ENCODE measurements at places on chromosomes 5 and 9.

GRCh38 chr5:32714836-32715235, 3.7 kb downstream of the NPR3 start:
- DNase-seq, result no peak

DNA sequence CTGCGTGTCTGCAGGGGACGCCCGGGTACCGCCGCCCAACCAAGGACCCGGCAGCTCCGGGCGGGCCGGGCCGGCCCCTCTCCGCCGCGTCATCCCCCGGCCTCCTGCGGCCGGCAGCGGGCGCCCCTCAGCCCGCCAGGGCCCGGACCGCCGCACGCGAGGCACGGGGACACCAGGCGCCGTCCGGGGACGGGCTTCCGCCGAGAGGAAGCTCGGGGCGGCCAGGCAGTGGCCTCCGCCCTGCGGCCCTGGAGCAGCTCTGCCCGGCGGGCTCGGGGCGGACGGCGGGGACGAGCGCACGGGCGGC, 373 bp downstream of the FBXW5 start:
- peak; percentile 19 for DNase-seq

GRCh38 chr5:37971483-37972024, 131.7 kb upstream of the GDNF start:
- no peak for DNase-seq

GRCh38 chr5:1065143-1065750, 46.6 kb downstream of the SLC12A7 start:
- DNase-seq, result no peak

- no peak for DNase-seq
Measured at GRCh38 chr5:155140646-155141045, 127.1 kb downstream of the KIF4B start.

DNA sequence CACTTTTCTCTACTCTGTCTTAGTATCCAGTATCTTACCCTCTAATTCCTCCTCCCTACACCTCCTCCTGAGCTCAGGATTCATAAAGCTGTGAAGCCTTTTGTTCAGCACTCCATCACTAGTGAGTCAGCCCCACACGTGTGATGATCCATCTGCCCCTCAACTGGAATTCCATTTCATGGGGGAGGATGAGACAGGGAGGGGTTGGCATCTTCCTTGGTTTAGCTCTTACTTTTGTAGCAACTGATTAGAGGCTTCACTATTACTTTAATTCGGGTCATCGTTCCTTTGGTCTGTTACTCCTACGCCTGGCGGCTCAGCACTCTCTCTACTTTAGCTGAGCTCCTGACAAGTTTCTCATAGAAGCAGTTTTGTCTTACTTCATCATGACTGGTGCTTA, 11.8 kb downstream of the BTNL8 start:
- no peak for DNase-seq

DNA sequence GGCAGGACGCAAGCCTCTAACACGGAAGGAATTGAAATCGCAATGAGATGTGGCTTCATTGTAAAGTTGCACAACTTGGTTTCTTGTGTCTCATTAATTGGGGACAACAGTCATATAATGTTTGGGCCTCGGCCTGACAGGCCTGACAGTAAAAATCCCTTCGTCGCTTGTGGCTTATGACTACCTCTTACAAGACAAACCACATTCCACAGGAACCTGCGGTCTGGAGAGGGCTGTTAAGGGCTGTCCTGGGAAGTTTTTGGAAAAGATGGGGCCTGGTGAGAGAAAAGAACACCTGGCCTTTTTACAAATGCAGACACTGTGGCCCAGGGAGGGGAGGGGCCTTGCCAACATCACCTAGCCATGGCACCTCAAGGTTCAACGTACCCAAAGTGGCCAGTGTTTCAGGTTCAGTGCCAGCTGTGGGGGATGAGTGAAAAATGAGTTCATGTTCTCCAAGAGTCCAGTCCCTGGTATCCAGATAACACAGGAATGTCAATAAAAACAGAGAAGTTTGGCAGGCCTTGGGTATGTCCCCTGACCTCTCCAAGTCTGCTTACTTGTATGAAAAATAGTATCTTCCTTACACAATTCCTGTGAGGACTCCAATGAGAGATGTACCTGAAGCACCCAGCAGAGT, 22.2 kb downstream of the SHB start:
- DNase-seq, result peak; percentile 94

GRCh38 chr5:96752341-96753016, 55.3 kb downstream of the ERAP1 start:
- peak; percentile 32 for DNase-seq

DNA sequence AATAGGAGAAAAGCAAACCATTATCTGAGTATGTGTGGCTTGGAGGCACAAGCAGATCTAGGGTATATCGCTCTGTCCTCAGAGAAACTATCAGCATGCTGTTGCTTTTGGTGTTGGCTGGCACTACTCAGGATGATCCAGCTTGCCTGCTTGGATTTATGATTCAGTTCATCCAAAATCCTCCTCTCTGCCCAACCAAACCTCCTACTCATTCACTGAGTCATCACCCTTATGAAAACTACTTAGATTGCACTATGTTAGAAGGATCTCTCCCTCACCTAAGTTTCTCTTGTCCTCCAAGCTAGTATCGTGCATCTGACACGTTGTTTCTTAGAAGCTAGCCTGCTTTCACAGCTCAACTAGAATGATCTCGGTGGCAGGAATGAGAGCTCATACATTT, 14.2 kb upstream of the ZBED3 start:
- DNase-seq, result no peak

DNA sequence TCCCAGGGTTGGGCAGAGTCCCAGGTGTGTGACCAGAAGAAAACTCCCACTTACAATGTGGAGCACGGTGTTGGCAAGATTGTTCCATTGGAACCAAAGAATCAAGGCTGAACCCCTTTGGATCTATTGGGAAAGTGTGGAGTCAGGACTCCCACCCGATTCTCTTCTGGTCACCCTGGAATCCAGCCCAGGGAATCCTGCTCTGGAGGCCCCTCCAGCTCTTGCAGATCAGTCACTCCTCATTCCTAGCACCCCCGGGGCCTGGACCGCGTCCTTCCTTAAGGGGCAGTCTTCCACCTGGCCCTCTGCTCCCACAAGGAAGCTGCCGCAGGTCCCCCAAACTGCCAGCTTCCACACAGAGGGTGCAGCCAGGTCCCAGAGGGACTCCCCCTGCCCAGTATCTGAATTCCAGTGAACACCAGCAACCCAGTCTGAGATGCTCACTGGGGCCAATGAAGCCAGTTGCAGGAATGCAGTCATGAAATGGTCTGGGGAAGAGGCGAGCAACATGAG, 170.1 kb downstream of the GADD45G start:
- no peak for DNase-seq

DNA sequence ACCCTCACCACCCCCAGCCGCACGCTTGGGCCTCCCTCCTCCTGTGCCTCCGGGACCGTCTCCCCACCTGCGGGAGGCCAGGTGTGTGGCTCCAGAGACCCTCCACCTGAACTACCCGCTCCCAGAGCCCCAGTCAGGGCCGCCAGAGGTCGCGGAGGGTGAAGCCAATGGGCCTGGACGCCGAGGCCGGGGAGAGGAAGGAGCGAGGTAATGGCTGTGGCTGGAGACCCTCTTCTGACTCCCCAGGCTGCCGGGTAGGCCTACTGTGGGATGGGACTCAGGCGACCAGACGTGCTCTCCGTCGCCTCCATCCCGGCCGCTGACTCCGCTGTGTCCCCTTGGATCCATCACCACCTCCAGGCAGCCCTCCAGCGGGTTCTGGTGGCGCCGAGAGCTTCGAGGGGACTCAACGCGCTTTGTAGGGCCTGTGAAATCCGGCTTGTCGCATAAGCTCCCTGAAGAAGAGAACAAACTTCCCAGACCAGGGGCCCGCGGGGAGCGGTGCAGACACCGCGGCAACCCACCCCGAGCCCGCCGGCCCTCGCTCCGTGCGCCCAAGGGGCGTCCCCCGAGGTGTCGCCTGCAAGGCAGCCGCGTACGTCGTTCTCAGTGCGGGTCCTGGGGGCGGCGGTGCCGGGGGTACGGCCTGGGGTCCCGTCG, 12.6 kb downstream of the IRX2 start:
- DNase-seq, result no peak

DNA sequence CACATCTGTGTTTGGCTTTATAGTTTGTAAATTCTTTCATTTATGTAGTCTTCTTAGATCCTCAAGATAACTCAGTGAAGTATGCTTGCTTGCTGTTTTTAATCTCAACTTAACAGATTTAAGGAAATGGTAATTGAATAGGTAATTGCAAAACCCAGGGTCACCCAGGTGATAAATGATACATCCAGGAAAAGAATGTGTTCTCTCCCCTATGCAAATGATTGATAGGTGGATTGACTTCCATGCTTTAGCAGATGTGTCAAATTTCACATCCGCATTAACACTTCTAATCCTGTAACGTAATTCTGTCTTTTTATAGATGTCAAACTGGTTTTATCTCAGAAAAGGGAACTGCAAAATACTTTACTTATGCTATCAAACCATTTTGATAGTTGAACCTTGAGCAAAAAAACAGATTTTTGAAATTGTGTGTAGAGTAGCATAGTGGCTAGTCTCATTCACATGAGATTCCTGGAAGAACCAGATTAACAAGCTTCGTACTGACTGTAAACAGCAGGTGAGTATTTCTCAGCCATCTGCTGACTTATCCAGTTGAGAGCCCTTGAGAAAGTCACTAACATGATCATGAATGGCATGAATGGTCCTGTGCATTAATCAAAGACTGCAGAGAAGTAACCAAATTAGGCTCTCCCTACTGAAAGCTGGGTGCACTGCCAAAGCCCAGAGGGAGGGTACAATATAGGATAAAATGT, 86.7 kb upstream of the PAM start:
- peak; percentile 73 for DNase-seq

DNA sequence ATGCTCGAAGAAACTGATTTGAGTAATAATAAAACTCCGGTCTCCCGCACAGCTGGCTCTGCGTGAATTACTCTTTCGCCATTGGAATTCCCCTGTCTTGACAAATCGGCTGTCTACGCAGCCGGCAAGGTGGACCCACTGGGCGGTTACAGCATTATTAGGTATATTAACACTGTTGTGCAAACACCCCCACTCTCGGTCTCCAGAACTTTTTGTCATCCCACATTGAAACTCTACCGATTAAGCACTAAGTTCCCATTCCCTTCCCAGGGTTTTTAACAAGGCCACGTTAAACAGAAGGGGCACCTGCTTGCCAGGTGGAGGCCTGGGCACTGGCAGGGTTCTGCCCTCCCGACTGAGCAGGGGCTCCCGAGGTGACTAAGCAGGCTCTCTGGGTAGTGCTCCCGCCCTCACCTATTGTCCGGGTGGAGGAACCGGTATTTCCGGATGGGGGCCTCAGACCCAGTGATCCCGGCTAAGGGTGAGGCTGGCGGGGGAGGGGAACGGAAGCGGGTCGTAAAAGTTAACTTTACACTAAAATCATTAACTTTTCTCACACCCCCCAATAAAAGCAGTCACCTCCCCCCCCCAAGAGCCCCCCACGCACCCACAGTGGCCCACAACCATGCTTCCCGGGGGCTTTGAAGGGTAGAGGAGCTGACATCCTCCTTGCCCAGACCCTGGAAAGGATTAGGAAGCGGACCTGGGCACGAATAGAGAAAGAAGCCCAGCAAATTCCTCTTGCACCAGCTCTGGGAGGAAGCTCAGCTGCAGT, 53.5 kb upstream of the TJP2 start:
- DNase-seq, result peak; percentile 98

DNA sequence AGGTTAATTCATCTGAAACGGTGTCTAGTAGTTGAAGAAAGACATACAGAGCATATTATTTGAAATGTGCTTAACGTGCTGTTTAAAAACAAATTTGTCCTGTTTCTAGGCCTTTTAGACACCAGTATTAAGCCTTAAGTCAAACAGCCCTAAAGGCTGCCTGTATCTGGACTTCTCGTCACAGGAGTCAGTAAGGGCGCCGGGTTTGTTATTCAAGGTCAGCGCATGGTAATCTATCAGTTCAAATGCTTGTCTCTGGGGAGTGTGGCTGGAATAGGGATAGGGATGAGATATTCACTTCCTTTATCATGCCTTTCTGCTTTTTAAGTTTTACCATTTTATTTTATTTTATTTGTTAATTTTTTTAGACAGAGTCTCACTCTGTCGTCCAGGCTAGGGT, 9.4 kb upstream of the CNOT6 start:
- no peak for DNase-seq

GRCh38 chr5:81268521-81269196, 32.7 kb upstream of the ZCCHC9 start:
- no peak for DNase-seq

DNA sequence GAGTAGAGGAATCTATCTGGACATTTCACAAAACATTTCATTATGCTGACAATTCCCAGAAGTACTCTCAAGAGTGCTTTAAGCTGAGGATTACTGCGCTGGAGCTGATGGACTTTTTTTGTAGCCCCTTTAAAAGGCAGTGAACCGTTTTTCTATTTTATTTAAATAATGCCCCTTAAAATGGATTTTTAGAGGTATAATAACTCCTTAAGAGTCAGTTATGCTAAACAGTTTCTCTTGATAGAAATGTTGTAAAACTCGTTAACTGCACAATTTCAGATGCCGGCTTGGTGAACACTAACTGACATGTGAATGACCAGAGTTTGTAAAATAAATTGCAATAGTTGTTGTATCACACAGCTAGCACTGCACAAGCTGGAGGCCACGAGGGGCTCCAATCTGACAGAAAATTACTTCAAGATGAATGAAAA, 174.0 kb downstream of the NR2F1-AS1 start:
- DNase-seq, result no peak

DNA sequence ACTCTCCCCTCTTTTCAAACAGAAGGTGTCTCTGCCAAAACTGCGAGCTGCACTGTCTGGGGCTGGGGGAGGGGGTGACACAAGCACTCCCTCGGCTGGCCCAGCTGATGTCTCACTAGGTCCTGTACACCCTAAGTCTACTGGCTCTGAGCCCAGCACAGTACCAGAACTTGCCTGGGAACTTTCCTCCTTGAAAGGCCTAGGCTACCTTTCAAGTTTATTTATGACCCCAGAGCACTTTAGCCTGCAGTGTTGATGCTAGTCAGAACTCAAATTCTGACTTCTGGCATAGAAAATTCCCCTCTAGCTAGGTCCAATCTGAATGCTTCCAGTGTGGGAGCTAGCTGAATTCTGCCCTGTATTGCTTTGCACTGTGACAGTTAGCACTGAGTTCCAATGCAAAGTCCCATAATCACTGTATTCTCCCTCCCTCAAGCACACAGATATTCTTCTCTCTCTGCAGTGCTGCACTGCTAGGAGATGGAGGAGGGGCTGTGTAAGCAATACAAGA, 10.5 kb downstream of the LURAP1L start:
- DNase-seq, result no peak

DNA sequence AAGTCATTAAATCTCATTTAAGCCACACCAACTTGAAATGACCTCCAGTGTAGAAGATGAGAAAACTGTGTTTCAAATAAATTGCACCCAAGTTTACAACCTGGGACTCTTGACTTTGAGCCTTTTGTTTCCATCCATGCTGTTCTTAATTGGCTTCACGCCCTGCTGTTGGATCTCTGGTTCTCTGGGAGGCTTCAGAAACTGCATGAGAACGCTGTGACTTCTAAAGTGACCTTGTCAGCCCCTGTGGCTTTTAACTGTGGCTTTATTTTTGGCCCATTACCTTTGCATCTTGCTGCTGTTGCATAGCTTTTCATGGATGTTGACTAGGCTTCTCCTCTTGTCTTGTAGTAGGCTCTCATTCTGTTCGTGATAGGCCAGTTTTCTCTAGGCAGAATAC, 29.3 kb downstream of the TNFAIP8 start:
- DNase-seq, result no peak
